ENCODE measurements at places on chromosomes 2 and 18. TPM values are rescaled to one million over a fixed set of nuclear protein-coding genes. Genes with fewer than 3 reads are reported as not detected.

Gene CD8B
- not detected for total RNA-seq

Gene MAL
- not detected for total RNA-seq

Gene MRPL33
- 64.5 TPM for total RNA-seq

Gene NYAP2
- total RNA-seq: not detected

Gene APCDD1
- total RNA-seq: 17.3 TPM
